ENCODE measurements at places on chromosomes 1 and 21.
A peak's percentile ranks its signal among the peaks of the same experiment; 100 is the strongest.

DNA sequence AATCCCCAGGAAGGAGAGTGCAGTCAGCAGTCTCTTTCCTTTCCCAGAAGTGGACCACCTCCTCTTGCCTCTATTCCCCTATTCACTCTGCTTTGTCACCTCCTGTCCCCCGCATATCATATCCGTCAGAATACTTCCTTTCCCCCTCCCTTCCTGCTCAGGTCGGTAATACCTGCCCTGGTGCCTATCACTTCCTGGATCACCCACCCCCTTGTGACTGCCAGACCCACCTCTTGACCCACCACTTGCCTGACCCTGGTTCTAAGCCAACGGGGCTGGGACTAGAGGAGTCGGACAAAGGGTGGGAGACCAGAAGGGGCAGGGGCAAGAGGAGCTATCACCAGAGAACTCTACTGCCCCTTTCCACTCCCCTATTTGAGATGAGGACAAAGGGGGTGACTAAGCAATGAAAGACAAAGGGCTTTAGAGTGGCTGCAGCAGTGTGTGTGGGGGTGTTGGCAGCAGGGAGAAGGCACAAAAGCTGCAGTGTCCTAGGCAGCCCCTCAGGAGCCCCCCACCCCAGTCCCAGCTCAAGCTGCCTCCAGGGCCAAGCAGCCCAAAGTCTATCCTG is 1.7 kb upstream of the ADAMTS4 start:
- DNase-seq = no peak

- no peak for DNase-seq
Observed at GRCh38 chr1:67642629-67643028, 42.4 kb upstream of the GADD45A start.

DNA sequence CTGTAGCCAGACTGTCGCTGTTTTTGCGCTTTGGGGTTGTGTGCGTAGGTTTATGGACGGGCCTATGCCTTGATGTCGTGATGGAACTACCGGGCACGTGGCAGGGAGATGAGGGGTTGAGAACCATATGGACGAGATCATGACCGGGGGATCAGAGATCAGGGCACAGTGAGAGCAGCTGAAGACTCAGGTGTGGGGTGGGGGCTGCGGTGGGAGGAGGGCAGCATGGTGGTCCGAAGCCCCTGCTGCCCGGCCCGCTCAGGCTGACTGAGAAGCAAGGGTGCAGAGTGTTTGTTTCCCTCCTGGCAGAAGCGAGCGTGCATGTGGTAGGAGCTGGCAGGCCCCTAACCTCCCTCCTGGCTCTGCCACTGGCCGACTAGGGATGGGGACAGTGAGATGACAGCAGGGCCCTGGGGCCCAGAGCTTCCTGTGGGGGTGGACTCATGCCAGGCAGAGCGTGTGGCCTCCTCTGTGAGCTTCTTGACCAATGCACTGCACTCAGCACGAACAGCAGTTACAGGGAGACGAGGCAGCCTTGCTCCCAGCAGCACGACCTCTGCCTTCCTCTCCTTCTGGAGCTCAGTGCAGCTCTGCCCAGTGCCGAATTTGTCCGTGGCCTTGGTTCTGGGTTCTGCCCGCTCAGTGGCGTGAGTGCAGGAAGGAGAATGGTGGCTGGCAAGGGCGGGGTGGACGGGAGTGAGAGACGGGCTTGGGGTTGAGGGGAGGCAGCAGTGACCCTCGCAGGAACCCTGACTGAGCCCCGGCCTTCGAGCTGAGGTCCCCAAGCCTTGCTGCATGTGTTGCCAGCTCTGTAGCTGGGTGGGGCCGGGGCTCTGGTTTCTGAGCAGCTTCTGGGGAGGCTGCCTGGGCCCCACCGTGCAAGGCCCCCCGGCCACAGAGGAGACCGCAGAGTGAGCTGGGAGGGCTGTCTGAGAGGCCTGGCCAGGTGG is 22.2 kb upstream of the LRRC3 start:
- no peak for DNase-seq

DNA sequence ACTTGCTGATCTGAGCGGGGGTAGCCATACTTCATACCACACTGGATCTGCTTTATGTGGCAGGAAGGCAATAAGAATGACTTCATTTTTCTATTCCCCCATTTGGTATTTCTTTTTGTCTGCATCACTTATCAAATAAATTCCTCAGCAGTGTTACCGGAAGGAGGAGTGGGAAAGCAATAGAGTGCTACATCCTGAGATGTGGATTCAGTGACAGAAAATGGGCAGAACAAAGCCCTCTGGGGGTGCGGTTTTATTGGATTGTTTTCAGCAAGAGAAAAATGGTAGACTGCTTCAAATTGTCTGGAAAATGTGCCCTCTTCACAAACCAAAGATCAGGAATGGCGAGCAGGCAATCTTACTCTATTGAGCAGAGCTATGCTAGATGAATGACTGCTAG is 751.9 kb upstream of the NEGR1 start:
- DNase-seq = no peak

DNA sequence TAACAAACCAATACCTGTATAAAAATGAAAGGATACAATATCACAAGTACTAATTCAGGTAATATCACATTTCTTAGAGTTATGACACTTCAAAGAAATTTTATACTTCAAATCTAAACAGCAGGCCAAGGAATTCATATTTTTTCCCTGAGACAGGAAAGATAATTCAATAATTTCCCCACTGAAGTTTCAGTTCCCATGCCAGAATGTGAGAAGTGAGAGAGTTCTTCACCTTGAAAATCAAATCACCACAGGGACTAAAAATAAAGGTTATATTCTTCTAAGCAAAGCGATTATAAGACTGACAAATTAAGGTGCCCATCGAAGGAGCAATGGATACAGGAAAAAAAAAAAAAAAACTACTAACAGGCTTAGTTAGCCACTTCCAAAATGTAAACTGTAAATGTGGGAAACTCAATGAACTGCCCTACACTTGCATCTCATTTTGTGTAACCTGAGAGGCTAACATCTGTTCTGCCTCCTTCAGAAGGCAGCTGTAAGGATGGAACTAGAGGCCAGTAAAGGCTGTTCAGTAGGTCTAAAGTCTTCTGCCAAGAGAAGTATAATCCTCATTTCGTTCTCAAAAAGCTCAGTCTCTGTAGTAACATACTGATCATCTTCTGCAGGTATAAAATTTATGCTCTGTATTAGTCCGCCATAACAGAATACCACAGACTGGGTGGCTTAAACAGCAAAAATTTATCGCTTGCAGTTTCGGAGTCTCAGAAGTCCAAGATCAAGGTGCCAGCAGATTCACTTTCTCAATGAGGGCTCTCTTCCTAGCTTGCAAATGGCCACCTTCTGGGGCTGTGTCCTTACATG is 127.8 kb downstream of the RERE start:
- DNase-seq = peak; percentile 23

- DNase-seq = no peak
Observed at GRCh38 chr1:170481000-170481399, 51.0 kb upstream of the GORAB start.

DNA sequence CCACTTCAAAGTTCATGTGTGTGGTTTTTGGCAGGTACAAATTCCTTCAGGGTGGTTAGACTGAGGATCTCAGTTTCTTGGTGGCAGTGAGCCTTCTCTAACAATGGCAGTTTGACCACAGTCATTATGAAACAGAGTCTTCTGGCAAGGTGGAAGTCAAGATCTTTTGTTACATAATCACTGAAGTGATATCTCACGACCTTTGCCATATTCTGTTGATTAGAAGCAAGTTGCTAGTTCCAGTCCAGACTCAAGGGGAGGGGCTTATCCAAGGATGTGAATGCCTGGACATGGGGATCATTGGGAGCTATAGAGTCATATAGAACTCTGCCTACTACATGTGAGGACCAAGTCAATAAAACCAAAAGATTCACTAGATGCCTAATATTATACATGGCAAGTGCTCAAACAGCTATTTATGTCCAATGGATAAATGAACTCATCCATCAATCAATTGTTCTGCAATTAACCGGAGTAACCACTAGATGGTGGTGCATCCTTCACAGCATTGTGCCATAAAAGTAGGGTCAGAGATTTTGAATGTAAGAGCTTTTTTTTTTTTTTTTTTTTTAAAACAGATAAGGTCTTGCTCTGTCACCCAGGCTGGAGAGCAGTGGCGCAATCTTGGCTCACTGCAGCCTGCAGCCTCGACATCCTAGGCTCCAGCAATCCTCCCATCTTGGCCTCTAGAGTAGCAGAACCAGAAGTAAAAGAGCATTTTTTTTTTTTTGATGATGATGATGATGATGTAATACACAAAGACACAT is 131.9 kb downstream of the CRB1 start:
- DNase-seq = no peak

DNA sequence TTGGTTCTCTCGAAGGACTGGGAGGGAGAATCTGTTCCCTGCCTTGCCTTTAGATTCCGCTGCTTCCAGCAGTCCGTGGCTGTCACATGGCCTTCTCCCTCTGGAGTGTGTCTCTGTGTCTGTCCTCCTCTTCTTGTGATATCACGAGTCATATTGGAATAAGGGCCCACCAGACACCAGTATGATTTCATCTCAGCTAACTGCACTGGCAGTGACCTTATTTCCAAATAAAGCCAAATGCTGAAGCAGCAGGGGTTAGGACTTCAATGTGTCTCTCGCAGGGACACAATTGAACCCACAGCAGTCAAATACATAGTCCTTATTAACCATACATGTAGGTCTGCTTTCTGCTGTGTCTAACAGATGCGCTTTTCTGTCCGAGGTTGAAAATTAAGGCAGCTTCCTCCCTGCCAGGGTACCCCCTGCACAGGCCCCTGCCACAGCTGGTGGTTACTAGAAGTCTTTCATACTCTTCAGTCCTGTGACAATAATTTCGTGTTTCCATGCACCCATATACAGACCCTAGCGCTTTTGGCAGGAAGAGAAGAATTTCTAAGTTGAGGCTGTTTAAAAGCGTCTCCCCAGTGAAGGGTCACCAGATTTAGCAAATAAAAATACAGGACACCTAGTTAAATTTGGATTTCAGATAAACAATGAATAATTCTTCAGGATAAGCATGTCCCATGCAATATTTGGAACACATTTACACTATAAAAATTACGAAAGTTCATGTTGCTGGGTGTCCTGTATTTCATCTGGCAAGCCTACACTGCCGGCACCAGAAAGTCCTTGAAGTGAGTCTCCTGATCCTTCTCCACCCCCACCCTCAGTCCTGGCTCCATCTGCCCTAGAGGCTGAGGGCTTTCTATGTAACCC is 182.1 kb downstream of the ETS2 start:
- DNase-seq = no peak

DNA sequence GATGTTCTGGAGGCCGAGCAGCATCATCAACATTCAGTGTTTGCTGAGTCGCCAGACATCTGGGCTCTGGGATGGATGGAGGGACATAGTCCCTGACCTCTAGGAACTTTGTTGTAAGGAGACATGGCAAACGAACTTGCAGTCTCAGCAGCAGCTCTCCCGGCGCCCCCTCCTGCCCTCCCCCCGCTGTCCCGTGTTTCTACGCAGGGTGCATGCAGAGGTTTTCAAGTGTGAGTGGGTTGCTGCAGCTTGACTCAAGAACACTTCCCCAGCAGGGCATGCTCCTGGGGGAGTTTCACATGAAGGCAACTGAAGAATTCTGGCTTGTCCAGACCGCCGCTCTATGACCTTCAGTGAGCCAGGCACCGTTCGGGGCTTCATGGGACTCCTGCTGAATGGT is 121.9 kb downstream of the CAMTA1 start:
- no peak for DNase-seq

GRCh38 chr1:41365320-41365633 is 4.0 kb downstream of the FOXO6 start:
- no peak for DNase-seq

DNA sequence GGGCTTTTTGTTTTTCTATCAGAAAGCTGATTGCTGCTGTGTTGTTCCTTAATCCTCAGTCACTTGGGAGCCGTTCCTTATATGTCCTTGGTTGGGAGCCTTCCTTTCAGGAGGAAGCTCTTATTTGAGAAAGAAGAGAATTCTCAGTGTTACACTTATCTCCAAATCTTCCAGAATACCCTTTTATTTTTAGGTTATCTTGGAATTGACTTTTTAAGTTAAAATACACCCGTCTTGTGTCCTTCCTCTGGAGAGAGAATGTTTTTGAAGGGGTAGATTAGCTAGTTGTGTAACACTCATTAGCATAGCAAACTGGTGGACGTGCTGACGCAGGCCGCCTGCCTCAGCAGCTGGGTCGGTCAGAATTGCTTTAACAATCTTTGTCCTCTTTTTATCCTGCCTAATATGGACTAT is 42.1 kb downstream of the LRRC8B start:
- DNase-seq = no peak

DNA sequence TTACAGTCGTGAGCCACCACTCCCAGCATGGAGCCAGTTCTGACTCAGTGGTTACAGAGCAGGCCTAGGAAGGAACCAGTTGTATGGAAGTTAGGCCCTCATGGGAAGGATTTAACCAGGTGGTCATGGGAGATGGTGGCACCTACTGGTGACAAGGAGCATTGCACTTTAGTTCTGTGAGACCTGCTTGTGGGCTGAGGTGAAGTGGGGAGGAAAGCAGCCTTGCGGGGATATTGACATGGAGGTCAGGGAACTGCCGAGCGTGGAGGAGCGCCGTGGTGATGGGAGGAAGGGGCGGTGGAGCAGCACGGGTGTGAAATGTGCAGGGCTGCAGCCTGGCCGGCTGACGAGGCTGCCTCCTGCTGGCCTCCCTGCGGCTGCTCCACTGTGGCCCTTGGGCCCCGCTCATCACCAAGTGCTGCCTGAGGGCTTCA is 100.4 kb downstream of the GALNT2 start:
- DNase-seq = peak; percentile 42

DNA sequence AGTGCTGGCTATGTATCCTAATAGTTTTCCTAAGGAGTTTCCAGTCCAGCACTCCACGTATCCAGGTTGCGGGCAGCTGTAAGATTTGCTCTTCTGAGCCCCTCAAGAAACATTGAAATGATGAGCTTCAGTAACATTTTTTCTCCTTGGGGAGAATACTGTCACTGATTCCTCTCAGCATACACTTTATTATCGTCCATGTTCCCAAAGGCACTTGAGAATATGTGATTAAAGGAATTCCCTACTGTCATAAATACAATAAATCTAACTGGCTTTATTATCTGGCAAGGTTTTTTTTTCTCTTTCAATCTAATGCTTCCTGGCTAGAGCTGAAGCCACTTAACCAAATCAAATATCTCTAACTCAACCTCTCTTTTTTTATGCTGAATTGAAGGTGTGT is 359.2 kb upstream of the PKN2 start:
- no peak for DNase-seq

GRCh38 chr1:119081267-119081666 is 59.2 kb downstream of the WARS2 start:
- DNase-seq = no peak

DNA sequence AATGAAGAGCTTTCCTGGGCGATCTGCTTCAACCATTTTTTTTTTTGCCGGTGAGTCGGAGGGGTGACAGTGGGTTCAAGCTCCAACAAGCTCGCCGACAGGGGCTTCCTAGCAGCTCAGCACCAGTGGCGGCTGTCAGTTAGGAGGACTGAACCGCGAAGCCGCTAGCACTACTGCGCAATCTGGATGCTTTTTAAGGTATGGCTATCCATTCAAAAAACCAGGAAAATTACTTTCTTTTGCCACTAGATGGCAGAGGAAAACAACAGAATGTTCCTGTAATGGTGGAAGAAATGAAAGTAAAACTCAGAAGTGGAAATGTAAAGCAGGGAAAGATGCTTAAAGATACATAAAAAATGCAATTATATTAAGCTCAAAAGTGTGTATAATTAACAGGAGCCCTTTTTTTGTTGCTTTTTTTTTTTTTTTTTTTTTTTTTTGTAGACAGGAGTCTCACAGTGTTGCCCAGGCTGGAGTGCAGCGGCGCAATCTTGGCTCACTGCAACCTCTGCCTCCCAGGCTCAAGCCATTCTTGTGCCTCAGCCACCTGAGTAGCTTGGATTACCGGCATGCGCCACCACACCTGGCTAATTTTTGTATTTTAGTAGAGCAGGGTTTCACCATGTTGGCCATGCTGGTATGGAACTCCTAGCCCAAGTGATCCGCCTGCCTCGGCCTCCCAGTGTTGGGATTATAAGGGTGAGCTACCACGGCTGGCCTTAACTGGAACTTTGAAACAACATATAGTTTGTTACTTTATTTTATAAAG is 8.5 kb downstream of the KYAT3 start:
- DNase-seq = no peak
